ENCODE measurements at places on chromosomes 12 and 14.

DNA sequence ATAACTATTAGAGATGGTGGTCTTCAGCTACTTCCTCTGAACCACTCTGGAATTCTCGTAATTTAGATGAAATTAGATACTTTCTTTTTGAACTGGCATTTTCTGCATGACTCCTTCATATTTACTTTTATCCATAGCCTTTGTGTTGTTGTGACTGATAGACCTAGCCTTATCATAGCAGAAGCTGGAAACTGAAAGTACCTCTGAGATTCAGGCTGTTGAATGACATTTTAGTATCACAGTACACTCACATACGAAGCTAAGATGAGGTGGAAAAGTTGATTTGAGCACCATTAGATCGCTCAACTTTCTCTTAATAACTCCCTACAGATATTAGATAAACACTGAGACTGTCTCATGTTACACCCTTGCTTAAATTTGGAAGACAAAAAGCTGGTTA, 525.1 kb upstream of the FBXO33 start:
- DNase-seq, result no peak

DNA sequence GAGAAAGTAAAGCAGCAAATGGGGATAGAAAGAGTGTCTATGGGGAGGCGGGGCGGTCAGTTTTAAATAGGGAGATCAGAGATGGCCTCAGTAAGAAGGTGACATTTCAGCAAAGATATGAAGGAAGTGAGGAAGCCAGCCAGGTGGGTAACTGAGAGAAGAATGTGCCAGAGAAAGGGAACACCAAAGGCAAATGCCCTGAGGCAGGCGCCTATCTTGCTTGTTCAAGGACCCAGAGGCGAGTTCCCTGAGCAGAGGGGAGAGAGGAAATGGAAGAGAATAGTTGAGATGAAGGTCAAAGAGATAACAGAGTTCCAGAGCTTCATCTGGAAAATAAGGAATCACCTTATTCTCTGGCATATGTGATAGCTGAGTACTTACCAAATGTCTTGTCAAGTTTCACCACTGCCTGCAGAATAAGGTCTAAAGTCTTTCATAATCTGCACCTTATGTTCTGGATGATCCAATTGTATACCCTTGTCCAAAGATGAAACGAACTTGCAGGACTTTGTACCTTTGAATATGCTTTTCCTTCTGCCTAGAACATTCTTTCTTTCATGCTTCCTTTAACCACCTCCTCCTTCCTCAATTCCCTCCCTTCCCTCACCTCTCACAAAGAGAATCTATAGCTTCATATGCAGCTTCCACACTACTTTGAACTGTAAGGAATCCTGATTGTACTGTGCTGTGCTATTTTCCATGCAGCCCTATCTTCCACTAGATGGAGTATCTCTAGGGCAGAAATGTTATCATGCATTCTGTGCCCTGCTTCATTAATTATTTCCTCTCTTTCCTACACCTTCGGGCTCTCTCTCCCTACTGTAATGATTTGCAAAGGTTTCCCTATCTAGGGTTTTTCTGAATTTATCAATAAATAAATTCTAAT, 38.5 kb downstream of the GNPTAB start:
- DNase-seq, result no peak

DNA sequence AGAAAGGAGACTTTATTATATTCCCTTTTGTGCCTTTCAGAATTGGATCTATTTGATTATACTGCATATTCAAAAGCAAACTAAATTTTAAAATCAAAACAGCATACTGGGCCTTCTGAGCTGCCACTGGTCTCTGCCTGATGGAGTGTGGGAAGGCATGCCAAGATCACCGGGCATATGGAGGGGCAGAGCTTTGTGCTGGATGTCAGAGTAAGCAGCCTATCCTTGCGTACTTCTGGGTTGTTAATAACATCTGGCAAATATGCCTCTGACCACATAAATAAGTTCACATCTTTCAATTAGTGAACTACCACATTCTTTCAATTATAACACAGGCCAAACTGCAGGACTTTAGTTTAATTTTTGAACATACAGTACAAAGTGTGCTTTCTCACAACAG, 18.3 kb downstream of the MLH3 start:
- DNase-seq, result no peak

- DNase-seq, result no peak
These were observed 61.6 kb downstream of the R3HDM2 start for GRCh38 chr12:57369202-57369601.

- no peak for DNase-seq
These were observed 64.6 kb downstream of the ATG14 start for GRCh38 chr14:55347040-55347439.

- no peak for DNase-seq
These were observed 117.3 kb downstream of the CFAP54 start for GRCh38 chr12:96606644-96607043.

DNA sequence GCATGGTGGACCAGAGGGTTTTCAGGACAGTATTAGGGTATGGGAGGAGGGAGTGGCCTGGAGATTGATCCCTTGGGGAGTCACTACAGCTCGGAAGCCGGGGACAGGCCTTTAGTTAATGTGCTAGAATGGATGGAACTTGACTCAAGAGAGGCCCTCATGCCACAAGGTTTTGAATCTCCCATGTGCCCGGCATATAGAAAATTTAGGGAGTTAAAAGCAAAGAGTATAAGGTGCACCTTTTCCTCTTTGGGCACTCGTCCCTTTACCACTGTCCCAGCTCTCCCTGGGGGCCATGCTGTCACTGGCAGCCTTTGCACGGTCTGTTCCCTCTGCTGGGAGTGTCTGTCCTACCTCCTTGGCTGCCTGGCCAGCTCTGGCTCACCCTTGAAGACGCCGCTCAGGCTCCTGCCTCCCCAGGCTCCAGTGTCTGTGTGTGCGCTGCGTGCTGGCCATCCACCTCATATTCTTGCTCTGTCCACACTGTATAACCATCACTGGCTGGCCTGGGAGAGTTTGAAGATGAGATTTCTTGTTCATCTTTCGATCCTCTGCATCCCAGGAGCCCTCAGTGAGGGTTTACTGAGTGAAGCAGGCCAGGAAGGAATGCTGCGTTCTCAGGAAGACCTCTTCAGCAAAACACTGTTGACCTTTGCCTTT, 161.3 kb downstream of the ZFP36L1 start:
- DNase-seq, result no peak

Measured in CD4-positive, alpha-beta T cell treated with Interleukin-4 for 1 hour (primary cell).